Esophagus muscularis mucosa (tissue), 4 donors: ENCODE measurements at places on chromosomes 1 and 21. TPM values are rescaled to one million over a fixed set of nuclear protein-coding genes. Genes with fewer than 3 reads are reported as not detected.

DNA sequence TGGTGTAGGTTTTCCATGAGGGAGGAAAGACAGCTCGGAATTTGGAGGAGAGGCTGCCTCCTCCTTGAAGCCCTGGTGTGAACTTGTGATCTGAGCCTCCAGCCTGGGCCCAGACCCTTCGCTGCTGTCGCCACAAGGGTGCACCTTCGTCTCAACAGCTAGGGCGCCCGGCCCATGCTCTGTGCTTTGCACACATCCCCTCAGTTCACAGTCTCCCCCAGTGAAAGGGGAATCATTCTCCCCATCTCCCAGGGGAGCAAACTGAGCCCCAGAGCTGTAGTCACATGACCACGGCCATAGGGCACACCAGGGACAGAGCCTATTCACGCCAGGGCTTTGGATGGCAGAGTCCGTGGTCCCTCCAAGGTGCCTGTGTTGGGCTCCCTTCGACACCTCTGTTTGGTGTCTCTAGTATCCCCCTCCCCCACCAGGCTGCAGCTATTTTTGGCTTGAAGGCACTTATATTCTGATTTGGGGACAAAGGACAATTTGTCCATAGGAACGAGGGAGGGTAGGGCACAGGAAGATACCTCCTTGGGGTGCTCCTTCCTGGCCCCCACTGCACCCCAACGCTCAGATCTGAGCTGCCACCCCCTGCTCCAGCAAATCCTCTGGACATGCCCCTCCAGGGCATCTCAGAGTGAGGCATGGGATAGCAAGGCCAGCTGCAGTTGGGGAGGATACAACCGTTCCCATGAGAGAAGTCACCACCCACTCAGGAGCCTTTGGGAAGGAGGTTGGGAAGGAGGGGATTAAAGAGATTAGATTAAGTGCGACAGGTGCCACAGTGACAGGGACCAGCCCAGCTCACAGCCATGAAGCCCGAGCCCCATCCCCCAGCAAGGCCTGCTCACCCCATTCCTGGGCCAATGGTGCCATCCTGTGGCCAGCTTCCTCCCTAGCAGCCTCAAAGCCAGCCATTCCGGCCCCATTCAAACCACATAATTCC lies 15.7 kb downstream of the MATN1 start:
- H3K27me3 ChIP-seq = no peaks in the 10 kb centered on the region
- H3K36me3 ChIP-seq = no peaks in the 10 kb centered on the region
- no peak for DNase-seq
- H3K4me3 ChIP-seq = no peak overlapping the region

PDE4B gene
- total RNA-seq = 16.6 TPM

DNA sequence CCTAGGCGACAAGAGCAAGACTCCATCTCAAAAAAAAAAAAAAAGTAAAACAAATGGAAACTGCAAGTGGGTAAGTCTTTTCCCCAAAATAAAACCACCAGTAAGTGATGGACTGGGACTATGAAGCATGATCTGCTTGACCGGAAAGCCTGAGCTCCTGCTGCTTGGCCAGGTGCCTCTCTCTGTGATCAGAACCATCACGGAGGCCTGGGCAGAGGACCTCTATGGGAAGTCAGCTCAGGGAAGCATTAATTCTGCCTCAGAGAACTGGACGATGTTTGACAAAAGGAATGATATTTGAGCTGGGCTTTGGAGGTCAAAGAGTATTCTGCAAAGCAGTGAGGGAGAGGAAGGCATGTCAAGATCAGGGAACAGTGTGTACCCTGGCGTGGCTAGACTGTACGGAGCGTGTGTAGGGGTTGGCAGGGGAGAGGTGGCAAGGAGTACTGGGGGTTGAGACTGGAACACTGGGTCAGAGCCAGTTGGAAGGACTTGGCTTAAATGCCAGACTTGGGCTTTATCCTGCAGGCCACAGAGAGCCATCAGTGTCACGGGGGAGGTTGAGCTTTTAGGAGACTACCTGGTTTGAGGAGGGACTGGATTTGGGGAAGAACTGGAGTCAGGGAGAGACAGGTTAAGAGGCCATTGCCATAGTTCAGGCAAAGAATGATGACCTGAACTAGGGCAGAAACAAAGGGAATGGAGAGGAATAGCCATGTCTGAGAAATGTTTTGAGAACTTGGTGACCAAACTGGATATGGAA lies 16.4 kb downstream of the ATP1A2 start:
- peaks cover 75% of the 10 kb centered on the region for H3K36me3 ChIP-seq
- H3K4me3 ChIP-seq = no peak overlapping the region
- no peak for DNase-seq
- peak overlapping the region; percentile 87 for H3K27ac ChIP-seq

- H3K4me1 ChIP-seq = peaks cover 10% of the 10 kb centered on the region
- no peaks in the 10 kb centered on the region for H3K36me3 ChIP-seq
- H3K27ac ChIP-seq = no peak overlapping the region
- H3K4me3 ChIP-seq = no peak overlapping the region
- no peak for DNase-seq
- H3K27me3 ChIP-seq = no peaks in the 10 kb centered on the region
These were observed 102.5 kb downstream of the LYPLAL1 start for GRCh38 chr1:219276049-219276738.

NADK gene
- total RNA-seq = 66.4 TPM

GRCh38 chr1:192167011-192167410 lies 8.7 kb downstream of the RGS18 start:
- H3K27me3 ChIP-seq = no peaks in the 10 kb centered on the region
- H3K4me3 ChIP-seq = no peak overlapping the region
- H3K27ac ChIP-seq = no peak overlapping the region
- H3K4me1 ChIP-seq = no peaks in the 10 kb centered on the region
- DNase-seq = no peak

S100A7A gene
- not detected for total RNA-seq

FCGR2B gene
- 19.1 TPM for total RNA-seq

GRCh38 chr1:36351227-36351977 lies 28.0 kb upstream of the EVA1B start:
- peak overlapping the region; percentile 66 for H3K27ac ChIP-seq
- no peaks in the 10 kb centered on the region for H3K27me3 ChIP-seq
- no peak overlapping the region for H3K4me3 ChIP-seq
- peaks cover 77% of the 10 kb centered on the region for H3K36me3 ChIP-seq
- no peak for DNase-seq
- H3K4me1 ChIP-seq = peaks cover 43% of the 10 kb centered on the region

MCOLN2 gene
- total RNA-seq = 0.23 TPM
